ENCODE measurements at places on chromosomes 2 and 18.

DNA sequence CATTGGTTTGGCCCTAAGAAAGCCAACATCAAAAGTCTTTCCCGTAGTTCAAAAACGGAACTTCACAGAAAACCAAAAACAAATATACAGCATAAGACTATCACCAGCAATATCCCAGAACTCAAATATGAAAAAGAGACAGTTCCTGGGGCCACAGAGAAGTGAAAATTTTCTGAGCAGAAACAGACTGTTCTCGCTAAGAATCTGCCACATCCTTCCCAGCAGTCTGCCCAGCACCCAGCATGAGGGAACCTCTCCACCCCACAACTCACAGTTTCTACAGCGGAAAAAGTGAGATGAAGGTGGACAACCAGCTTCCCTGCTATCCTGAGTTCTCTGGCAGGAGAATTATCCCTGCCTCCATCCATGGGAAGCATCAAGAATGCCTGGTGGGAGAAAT, 26.7 kb upstream of the TMEM163 start:
- DNase-seq, result no peak

- peak; percentile 73 for DNase-seq
Observed at GRCh38 chr18:59547581-59548182, 149.5 kb downstream of the CCBE1 start.

- no peak for DNase-seq
Observed at GRCh38 chr2:180474716-180475115, 467.6 kb upstream of the CWC22 start.

- no peak for DNase-seq
Observed at GRCh38 chr2:95334916-95335641, 37.9 kb downstream of the KCNIP3 start.

DNA sequence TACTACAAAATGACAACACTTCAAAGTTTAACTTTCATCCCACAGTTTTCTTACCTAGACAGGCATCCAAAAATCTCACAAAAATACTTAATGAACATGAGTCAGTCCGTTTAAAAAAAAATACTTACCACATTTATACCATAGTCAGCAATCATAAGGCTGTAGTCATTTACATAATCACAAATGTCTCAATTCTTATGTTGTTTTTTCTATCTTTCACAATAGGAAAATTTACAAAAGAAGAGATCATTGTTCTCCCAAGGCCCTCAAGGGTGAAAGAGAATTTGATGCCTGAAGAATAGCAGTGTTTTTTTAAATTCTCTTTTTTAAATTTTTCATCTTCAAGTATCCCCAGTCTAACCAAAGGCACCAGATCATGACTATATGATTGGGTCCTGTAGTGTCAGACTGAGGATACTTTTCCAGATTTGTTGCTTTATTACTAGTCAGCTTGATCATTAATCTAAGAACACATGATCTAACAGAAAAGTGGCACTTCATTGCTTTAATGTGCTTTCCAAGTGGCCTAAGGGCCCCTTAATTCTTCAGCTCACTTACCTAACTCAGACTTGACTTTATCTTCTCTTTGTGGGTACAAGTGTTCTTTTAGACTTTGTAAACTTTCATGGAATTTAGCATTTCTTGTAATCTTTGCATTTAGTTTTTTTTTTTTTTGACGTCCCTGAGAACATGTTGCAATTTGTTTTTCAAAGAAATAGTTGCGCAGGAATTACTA, 4.7 kb downstream of the SCYGR5 start:
- no peak for DNase-seq

GRCh38 chr2:230472621-230473018, 56.6 kb downstream of the SP100 start:
- peak; percentile 3 for DNase-seq

DNA sequence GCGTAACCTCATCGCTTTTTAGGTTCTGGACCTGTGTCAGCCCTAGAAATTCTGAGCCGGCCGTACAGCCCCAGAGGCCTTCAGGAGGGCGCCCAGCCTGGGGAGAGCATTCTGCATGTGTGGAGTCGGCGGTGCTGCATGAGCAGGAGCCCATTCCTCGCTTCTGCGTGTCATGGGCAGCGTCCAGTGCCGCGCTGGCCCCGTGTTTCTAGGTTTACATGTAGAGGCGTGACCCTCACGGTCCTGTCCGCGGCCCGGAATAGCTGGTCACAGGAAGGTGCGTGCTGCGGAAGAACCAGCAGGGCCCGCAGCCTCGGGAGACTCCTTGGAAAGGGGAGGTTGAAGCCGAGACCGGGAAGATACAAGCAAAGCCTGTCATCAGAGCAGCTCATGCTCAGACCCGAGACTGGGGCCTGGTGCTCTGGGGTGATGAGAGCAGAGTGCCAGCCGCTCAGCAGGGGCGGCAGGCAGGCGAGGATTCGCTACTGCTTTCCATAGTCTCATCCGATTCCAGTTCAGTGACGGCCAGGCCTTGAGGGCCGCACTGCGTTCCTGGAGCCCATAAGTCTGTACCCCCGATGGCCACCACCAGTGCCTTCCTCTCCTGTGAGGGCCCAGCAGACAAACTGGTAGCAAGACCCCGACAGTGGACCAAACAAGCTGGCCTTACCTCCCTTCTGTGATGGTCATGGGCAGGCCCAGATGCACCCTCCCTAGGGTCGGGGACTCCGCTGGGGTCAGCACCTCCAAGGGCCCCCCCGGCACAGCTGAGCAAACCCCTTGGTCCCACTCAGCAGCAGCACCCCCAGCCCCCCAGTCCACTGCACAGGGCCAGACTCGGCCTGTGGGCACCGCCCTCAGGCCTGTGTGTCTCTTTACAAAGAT, 15.6 kb upstream of the NFATC1 start:
- DNase-seq, result no peak

DNA sequence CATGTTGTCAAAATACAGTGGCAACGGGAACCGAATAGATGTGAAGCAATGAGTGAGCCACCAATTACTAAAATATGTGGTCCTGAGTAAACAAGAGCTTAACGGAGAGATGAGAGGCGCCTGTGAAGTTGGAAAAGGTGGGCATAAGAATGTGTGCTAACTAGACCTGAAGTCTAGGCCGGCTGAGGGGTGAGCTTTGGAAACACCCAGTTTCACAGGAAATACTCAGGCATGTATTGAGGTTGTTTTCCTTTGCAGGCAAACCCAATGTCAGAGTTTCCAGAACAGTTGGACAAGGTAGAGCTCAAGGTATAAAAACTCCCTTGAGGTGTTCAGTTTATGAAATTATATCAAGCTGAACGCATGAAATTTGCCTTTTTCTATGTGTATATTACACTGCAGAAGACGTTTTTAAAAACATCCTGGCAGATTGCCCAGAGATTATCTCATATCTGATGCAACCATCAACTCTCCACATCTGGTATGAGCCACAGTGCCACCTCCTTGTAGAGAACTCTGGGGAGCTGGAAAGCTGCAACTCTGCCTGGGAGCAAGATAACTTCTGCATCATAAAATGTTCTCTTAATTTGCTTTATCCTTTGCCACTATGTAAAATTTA, 3.9 kb upstream of the WDSUB1 start:
- DNase-seq, result peak; percentile 92

GRCh38 chr2:216287251-216287650, 85.0 kb downstream of the MARCHF4 start:
- DNase-seq, result peak; percentile 39

- DNase-seq, result no peak
Observed at GRCh38 chr2:154836632-154837031, 138.1 kb downstream of the KCNJ3 start.

GRCh38 chr18:58476516-58477256, 152.2 kb downstream of the ALPK2 start:
- no peak for DNase-seq

Data from fibroblast of skin of left quadriceps (primary cell).